ENCODE measurements at places on chromosomes 5 and 9. TPM values are rescaled to one million over a fixed set of nuclear protein-coding genes. Genes with fewer than 3 reads are reported as not detected.

GRCh38 chr5:54760182-54760935 is 225.0 kb downstream of the ESM1 start:
- DNase-seq = peak; percentile 54

DNA sequence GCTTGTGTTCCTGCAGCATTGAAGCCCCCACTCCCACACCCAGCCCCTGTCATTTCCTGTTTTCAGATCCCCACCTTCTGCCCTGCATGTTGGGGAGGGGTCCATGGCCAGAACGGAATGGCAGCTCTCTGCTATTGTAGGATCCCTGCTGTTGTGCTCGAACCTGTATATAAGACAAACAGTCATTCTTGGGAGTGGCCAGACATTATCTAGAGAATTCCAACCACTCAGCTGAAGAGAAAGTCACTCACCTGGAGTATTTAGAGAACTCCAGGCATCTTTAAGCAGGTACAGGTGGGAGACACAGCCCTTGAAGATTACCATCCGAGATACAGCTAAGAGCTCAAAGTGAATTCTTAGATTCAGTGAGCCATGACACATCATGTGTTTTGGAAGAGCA is 96.1 kb downstream of the C9orf152 start:
- DNase-seq = no peak

- DNase-seq = no peak
Measured at GRCh38 chr5:81542242-81542641, 148.3 kb upstream of the ACOT12 start.

GRCh38 chr5:56656846-56657726 is 158.3 kb upstream of the MAP3K1 start:
- no peak for DNase-seq

Gene KIF12
- total RNA-seq = not detected

Gene ZDHHC12
- total RNA-seq = 44.6 TPM

Gene TEX48
- total RNA-seq = not detected

DNA sequence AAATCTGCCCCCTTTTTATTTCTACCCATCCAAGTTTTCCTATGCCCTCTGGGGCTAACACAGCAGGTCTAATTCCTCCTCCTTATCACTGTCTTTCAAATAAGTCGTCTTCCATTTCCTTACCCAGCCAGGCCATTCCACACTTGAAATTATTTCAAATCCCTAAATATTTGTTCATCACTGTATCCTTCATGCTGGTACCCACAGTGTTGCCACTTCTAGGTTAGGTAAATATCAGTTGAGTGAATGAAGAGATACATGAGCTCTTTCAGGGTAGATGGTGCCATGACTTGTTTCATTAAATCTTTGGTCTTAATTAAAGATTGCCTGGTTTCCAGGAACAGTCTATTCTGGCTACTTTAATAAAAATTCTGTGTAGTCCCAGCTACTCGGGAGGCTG is 35.6 kb upstream of the ADRA1B start:
- no peak for DNase-seq

DNA sequence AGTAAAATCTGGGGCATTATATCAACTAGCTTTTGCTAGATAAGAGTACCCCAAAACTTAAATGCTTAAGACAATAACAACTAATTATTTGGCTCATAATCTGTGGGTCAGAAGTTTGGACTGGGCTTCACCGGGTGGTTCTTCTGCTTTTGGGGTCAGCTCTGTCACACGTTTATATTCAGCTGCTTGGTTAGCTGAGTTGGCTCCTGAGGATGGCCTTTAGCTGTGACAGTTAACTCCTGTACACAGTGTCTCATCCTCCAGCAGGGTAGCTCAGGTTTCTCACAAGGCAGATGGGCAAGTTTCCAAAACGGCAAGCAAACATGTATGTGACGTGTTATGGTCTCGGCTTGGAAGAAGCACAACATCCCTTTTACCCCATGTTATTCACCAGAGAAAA is 488.2 kb downstream of the TLE4 start:
- DNase-seq = no peak

Gene FRMPD1
- total RNA-seq = not detected

GRCh38 chr9:93059011-93059714 is 662 bp downstream of the SUSD3 start:
- no peak for DNase-seq

- no peak for DNase-seq
Measured at GRCh38 chr5:32110111-32110696, 63.9 kb downstream of the GOLPH3 start.

DNA sequence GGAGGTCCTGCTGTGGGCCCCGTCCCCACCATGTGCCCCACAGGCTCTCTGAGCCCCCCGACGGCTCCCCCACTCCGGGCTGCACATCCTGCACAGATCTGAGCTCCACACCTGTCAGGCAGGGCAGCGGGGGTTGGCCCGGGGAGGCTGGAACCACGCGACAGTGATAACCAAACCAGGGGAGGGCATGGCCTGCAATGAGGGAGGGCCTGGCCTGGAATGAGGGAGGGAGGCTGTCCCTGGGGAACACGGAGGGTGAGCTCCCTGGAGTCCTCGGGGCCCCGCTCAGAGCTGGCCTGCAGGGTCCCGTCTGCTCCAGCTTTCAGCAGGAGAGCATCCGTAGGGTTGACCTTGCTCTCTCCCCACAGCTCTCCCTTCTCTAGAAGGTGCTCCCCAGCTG is 30.5 kb downstream of the SLC9A3 start:
- no peak for DNase-seq

DNA sequence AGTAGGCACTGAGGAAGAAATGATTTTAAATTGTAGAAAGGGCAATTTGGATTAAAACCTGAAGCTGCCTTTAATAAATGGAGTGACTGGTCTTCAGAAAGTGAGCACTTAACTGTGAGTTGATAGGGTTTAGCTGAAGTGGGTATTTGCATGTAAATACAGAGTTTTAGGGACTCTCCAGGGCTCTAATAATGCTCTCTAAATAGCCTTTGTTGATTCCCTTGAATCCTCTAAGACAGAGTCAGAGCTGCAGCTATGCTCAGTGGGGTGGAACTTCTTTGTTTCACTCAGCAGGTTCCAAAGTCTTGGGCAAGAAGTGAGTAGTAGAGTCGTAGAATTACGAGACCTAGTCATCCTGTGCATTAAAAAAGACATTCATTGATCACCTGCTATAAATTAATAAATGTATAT is 21.4 kb downstream of the GLRA1 start:
- DNase-seq = no peak

DNA sequence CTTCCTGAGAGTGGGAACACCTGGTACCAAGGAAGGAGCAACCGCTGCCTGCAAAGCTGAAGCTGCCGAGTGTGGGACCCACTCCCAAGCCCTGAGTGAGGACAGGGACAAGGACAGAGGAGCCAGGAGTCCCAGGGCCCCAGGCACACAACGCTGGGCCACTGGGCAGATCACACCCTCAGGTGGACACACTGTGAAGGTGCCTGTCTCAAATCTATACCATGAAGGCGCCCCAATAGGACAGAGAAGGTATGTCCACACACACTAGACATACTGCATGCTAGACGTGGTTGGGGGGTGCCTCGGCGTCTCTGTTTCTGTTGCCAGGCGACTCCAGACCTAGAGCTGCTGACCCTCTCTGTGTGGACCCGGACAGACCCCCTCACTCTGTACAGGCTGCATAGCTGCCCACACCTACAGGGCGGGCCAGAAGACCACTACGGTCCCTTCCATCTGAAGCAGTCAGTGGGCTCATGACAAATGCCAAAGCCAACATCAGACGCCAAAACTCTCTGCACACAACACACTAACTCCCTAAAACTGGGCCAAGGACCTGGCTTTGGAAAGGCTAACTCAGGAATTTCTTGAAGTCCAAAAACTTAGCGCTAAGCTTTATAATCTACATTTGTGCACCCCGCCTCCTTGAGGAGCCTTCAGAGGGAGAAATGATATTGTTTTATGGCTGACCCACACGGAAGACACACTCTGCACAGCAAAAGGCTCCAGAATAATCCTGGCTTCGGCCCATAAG is 60.7 kb downstream of the ROR2 start:
- no peak for DNase-seq

Gene ZNF454
- total RNA-seq = 1.2 TPM

DNA sequence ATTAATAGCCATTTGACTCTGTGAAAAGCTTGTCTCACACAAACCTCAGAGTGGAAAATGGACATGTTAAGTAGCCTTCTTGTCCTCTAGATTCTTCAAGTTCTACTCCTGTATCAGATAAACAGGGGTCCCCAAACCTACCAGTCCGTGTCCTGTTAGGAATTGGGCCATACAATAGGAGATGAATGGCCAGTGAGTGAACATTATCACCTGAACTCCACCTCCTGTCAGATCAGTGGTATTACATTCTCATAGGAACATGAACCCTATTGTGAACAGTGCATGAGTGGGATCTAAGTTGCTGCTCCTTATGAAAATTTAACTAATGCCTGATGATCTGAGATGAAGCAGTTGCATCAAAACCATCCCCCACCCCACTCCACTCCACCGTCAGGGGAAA is 136.3 kb downstream of the TMEM232 start:
- DNase-seq = peak; percentile 33

- peak; percentile 71 for DNase-seq
Measured at GRCh38 chr5:177446200-177447065, at the start of gene PRR7. Gene PRR7 (plus strand): TSS chr5:177446814. CDS start chr5:177455068, 8,254 bp downstream.

- no peak for DNase-seq
Measured at GRCh38 chr5:179974246-179974945, 66.7 kb upstream of the TBC1D9B start.

Measured in lung microvascular endothelial cell (primary cell).